Pons (tissue), 1 donor: ENCODE measurements at places on chromosomes 1 and 21.

- no peak for DNase-seq
These were observed 14.1 kb downstream of the TMCO4 start for GRCh38 chr1:19785660-19786059.

DNA sequence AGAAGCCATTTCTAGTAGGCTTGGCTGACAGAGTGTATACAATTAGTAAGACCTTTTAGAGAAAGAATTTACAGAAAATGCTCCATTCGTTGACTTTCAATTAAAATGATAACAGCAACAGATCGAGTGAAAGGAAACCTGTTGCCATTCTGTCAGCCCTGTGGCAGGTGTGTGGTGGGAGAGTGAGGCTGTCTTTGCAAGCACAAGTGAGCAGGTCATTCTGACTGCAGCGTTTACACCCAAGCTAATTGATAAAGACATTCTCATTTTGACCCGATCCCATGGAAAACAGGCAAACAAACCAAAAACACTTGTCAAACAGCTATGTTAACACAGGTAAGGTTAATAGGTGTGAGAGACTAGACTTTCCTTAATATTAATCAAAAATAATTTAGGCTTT is 257.3 kb downstream of the PTBP2 start:
- no peak for DNase-seq

DNA sequence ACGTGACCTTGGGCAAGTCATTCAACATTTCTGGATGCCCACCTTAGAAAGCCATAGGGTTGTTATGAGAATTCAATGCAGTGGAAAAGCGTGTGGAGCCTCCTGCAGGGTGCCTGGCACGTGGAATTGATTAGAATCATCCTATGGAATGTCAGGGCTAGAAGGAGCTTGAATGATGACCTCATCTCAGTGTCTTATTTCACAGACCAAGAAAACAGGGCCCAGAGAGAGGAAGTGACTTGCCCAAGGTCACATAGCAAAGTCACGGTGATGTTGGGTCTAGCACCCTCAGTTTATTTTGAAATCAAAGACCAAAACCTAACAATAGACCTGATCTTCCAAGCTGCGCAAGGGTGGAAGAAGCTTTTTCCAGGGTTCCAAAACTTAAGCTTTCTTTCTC is 6.0 kb downstream of the TRABD2B start:
- DNase-seq, result no peak

- no peak for DNase-seq
These were observed 743 bp downstream of the PHF13 start for GRCh38 chr1:6614019-6614928.
